ENCODE measurements at places on chromosomes 5 and 9. TPM values are rescaled to one million over a fixed set of nuclear protein-coding genes. Genes with fewer than 3 reads are reported as not detected.

PCDHA9 gene
- 0.48 TPM for total RNA-seq

SLC6A3 gene
- total RNA-seq: 0.08 TPM

ADGRV1 gene
- total RNA-seq: 97.6 TPM

GRCh38 chr5:133470841-133471240, 141.5 kb downstream of the FSTL4 start:
- no peaks in the 10 kb centered on the region for H3K36me3 ChIP-seq
- no peaks in the 10 kb centered on the region for H3K27me3 ChIP-seq
- DNase-seq: no peak

DNA sequence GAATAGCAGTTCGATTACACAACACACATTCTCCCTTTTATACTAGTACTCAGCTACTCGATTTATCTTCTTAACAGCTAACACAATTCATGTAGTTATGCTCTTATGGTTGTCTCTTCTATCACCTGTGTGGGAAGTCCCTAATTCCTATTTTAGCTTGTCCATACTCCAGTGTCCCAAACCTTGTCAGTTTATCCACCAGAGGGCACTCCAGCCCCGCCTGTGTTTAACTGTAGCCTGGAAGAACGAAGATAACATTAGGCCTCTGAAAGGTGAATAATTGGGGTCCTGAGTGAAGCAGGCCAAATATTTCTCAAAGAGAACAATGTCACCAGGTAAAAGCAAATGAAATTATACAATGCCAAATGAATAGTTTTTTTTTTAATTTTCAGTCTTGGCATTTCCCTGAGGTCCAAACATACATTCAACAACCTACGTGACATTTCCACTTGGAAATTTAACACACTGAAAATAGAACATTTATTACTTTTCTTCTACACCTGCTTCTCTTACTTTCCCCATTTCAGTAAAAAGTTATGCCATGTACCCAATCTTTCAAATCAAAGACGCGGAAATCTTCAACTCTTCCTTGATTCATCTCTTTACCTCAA, 560.7 kb downstream of the HTR1A start:
- H3K27ac ChIP-seq: no peak overlapping the region
- no peaks in the 10 kb centered on the region for H3K4me1 ChIP-seq
- peak; percentile 92 for DNase-seq
- H3K27me3 ChIP-seq: no peaks in the 10 kb centered on the region

DNA sequence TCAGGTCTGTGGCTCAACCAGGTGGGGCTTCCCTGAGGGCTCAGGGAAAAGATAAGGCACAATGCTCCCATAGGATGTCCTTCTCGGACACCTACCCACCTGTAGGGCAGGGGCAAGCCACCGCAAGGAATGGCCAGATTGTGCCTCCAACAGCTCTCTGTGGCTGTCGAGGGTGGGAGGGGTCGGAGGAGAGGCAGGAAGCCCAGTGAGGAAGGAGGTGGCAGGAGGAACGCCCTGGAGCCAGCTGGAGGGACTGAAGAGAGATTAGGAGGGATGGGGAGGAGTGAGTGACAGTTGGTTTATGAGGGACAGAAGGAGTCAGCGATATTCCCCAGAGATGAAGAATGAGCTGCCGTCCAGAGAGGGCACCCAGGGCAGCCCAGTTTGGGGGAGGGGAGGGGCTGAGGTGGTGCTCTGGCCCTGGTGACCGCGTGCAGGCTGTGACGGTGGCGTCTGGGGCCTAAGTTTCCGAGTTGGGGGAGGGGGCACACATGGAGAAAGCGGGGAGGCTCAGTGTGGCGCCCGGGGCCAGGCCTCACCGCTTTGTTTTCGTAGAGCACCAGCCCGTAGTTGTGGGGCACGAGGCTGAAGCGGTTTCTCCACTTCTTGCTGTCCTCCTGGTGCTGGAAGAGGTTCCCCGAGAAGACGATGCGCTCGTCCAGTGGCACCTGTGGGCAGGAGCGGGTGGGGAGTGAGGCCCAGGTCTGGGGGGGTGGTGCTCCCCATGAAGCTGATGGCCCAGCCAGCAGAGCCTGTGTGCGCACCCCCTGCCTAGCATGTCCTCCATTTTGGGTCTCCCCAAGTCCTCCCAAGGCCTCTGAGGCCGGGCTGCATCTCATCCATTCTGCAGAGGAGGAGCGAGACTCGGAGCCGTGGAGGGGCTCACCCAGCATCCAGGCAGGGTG, 75.6 kb downstream of the LRSAM1 start:
- no peak overlapping the region for H3K4me3 ChIP-seq
- no peak for DNase-seq
- H3K27ac ChIP-seq: no peak overlapping the region
- H3K4me1 ChIP-seq: no peaks in the 10 kb centered on the region
- H3K36me3 ChIP-seq: peaks cover 49% of the 10 kb centered on the region

- H3K36me3 ChIP-seq: no peaks in the 10 kb centered on the region
- peaks cover 8% of the 10 kb centered on the region for H3K4me1 ChIP-seq
- H3K27me3 ChIP-seq: no peaks in the 10 kb centered on the region
- H3K27ac ChIP-seq: no peak overlapping the region
Observed at GRCh38 chr9:75096796-75097195, 8.5 kb downstream of the OSTF1 start.

DNA sequence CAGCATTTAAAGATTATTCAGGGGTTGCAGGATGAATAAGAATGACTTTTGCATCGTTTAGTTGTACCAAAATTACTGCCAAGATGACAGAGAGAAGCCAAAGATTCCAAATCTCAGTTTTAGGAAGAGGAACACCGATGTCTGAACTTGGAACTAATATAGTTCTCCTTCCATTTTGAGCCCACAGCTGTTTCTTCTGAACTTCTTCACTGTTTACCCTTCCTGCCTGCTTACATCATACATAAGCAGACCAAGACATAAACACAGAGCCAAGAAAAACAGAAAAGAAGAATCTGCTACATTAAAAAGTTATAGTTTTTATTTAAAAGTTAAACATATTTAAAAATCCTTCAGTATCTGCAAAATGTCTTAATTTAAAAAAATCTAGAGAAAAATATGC, 146.9 kb upstream of the RAPGEF1 start:
- peaks cover 16% of the 10 kb centered on the region for H3K36me3 ChIP-seq
- H3K4me3 ChIP-seq: no peak overlapping the region
- no peaks in the 10 kb centered on the region for H3K4me1 ChIP-seq
- no peak for DNase-seq

GRCh38 chr9:120648581-120649197, 65.6 kb downstream of the MEGF9 start:
- H3K27me3 ChIP-seq: no peaks in the 10 kb centered on the region
- no peak for DNase-seq
- no peaks in the 10 kb centered on the region for H3K36me3 ChIP-seq
- no peak overlapping the region for H3K4me3 ChIP-seq
- H3K27ac ChIP-seq: no peak overlapping the region

GRCh38 chr5:177328545-177329231, 17.0 kb upstream of the MXD3 start:
- H3K27ac ChIP-seq: no peak overlapping the region
- DNase-seq: no peak
- H3K4me1 ChIP-seq: no peaks in the 10 kb centered on the region
- H3K36me3 ChIP-seq: peaks cover 25% of the 10 kb centered on the region

DNA sequence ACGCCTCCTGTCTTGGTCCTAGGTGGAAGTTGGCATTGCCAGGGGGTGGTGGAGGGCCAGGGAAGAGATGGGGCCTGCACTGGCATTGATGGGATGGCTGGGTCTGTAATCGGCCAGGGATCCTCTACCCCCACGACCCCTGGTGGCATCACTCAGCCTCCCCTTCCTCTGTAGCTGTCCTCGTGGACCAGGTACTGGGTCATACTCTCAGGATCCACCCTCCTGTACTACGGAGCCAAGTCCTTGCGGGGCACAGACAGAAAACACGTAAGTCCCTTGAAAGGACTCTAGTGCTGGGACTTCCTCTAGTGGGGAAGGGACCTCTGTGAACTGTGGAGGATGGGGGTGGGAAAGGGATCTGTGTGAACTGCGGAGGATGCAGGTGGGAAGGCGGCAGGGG, 52.1 kb upstream of the GARNL3 start:
- no peak for DNase-seq
- H3K36me3 ChIP-seq: no peaks in the 10 kb centered on the region
- no peak overlapping the region for H3K27ac ChIP-seq
- H3K27me3 ChIP-seq: no peaks in the 10 kb centered on the region
- no peaks in the 10 kb centered on the region for H3K4me1 ChIP-seq

- peaks cover 12% of the 10 kb centered on the region for H3K4me1 ChIP-seq
- H3K36me3 ChIP-seq: no peaks in the 10 kb centered on the region
- no peaks in the 10 kb centered on the region for H3K27me3 ChIP-seq
- no peak for DNase-seq
- H3K27ac ChIP-seq: no peak overlapping the region
- no peak overlapping the region for H3K4me3 ChIP-seq
Observed at GRCh38 chr5:145204743-145205142, 630.4 kb downstream of the PRELID2 start.
